Stimulated activated CD8-positive, alpha-beta memory T cell treated with anti-CD3 and anti-CD28 coated beads, Interleukin-4, amount 100 ng/mL, for 1 hour (primary cell): ENCODE measurements at places on chromosomes 12 and 14.

GRCh38 chr14:93112891-93113677, 2.6 kb downstream of the ITPK1 start:
- DNase-seq: peak; percentile 66

DNA sequence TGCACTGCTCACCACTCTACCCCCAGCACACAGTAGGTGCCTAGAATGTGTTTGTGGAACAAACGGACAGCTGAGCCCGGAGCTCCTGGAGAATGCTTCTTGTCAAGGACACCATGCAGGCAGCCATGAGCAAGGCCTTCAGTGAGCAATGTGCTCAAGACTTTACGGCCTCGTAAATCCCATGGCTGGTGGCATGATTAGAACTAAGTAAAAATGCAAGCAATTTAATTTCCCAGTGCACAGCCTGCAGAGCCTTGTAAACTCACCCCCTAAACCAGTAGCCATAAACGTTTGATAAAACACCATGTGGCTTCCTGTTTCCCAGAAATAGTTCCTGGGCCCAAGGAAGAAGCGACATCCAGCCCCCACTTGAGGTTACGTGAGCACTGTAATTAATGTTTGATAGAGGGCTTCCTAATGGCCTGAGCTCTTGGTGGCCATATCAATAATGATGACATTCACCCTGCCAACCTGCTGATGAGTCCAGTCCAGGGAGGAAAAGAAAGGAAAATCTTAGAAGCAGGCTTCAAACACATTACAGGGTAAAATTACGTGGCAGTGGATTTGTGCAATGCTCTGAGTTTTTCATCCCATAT, 36.4 kb upstream of the FICD start:
- no peak for DNase-seq

GRCh38 chr14:74620497-74620921, 8.5 kb upstream of the LTBP2 start:
- no peak for DNase-seq

DNA sequence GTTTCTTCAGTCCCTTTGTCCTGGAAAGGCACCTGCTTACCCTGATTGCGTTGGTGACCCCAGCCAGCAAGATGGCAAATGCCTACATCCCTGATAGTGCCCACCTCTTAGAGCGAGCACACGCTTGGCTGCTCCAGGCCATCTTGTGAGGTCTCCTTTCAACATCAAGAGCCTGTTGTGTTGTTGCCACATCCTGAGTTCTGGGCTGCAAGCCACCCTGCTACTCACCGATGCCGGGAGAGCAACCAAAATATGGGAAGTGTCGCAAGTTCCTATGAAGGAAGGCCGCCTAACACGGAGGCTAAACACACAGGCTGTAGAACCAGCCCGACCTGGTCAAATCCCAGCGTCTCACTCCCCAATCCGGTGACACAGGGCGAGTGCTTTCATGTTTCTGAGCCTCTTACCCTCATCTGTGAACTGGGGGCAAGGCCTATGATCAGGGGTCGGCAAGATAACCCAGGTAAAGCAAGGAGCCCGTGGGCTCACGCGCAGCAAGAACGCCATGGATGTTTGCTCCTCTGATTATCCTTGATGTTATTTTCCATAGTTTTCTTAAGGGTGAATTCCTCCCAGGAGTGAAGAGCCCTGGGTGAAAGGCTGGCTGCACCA, 98.4 kb downstream of the LGMN start:
- no peak for DNase-seq

- DNase-seq: no peak
Observed at GRCh38 chr12:98352218-98352811, 163.1 kb upstream of the TMPO start.

DNA sequence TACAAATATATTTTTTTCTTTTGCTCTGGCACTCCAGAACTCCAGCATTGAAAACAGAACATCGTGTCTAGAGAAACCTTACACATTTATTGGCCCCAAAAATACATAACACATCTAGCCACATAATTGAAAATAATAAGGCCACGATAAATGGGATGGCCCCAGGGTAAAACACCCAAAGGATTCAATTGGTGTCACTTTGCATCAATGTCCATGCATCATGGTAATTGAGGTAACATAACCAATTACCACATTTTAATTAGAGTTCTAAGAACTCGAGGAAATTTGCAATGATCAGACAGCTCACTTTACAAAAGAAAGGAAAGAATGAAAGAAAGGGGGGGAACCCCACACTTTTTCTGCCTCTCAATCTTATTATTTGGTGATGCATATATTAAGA, 151.8 kb upstream of the NPAS3 start:
- no peak for DNase-seq

DNA sequence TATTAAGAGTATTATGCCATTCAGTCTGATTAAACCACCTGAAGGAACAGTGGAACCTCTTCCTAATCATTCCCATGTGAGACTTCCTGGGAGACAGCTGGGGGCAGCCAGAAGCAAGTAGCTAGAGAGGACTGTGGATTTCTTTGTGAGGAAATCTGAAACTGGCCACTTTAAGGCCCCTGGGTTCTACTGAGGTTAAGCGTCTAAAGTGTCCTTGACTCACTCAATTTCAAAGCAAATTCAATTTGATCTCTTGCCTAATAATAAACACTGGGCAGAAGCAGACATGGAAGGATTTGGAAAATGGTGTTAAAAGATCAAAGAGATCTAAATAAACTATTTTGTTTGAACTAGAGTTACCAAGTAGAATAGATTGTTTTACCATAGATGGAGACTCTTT, 909.9 kb downstream of the NRXN3 start:
- DNase-seq: no peak

GRCh38 chr12:120439646-120440247, 1.8 kb downstream of the COX6A1 start:
- DNase-seq: peak; percentile 31

- no peak for DNase-seq
Observed at GRCh38 chr14:104967386-104968152, 10.6 kb downstream of the AHNAK2 start.

- DNase-seq: no peak
Observed at GRCh38 chr12:88638966-88639760, 58.9 kb upstream of the KITLG start.

DNA sequence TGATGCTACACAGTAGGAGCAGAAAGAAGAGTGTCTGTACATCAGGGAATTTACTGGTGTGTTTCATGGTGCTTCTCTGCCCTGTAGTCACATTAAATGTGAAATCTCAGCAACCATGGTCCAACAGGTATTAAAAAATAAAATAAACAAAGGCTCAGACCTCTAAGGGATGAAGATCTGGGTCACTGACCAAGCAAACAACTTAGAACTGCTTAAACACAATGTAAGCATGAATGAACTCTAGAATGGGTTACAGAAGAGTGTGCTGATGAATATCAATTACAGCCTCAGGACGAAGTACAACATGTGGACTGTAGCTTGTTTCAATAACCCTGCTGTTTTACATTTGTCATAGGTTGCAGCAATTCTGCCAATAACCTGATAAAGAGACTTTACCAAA, 47.4 kb downstream of the SLC35F4 start:
- DNase-seq: no peak

DNA sequence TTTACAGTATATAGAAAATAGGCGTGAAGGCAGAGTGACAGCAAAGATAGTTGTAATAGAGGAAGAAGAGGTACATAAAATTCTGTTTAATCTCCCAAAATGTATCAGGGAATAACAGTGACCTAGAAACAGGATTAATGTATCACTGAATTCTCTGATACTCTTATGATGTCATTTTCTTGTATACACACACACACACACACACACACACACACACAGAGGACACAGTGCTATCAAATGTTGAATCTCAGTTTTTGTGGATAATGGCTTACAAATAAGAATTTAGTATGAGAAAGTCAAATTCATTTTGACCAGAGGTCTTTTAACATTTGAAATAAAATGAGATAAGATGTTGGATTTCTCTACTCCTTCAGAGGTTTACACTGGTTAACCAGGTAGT, 4.3 kb upstream of the LRIG3 start:
- DNase-seq: no peak

- no peak for DNase-seq
Observed at GRCh38 chr14:100140452-100141078, 18.9 kb downstream of the DEGS2 start.

DNA sequence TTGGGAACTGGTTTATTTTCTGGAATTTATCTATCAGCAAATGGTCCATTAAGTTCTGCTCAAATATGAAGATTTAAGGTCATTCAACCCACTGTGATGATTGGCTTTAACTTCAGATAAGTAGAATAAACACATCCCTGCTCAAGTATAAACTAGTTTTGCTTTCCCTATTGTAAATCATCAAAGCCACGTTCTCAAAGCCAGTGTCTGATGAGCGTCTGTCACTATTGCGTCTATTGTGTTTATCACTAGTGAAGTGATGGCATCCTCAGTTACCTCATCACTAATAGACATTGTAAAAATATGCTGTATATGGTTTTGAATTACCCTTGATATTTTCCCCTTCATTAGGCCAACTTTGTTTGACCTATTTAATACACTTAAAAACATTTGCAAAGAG, 351.3 kb downstream of the BCAT1 start:
- DNase-seq: no peak

DNA sequence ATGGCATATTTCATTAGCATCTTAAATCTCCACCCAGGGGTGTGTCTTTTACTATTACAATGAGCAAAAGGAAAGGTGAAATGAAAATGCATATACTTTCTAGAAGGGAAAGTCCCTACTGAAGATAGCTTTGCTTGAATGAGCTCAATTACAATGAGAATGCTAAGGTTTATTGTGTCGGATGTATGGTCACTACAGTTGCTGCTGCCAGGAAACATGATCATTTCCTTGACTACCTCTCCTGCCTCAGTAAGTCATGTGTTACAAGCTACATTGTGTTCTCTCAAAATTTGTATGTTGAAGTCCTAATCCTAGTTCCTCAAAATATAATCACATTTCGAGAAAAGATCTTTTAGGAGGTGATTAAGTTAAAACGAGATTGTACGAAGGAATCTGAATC, 322.2 kb downstream of the MDGA2 start:
- DNase-seq: no peak

GRCh38 chr12:130053651-130054069, 108.6 kb upstream of the FZD10 start:
- DNase-seq: no peak

DNA sequence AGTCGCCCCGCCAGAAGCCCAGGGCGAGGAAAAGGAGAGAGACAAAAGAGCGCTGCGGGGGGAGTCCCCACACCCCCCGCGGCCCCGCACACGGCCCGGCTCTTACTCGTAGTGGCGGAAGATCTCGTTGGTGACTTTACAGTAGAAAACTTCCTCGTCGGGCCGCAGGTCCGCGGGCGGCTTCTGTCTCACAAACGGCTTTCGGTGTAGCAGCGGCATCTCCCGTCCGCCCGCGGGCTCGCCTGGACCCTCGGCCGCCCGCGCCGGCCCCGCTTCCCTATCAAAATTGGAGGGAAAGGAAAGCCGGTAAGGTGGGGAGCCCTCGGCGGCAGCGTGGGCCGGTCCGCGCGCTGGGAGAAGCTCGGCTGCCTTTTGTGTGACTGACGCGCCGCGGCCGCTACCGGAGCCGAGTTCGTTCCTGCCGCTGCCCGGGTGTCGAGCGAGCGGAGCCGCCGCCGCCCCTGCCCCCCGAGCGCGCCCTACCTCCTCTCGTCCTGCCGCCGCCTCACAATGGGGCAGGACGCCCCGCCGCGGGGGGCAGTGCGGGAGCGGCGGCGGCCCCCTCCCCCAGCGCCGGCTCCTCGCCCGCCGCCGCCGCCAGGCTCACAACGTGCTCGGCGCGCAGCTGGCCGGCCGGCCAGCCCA, 652 bp downstream of the BAZ1A start:
- DNase-seq: peak; percentile 18

DNA sequence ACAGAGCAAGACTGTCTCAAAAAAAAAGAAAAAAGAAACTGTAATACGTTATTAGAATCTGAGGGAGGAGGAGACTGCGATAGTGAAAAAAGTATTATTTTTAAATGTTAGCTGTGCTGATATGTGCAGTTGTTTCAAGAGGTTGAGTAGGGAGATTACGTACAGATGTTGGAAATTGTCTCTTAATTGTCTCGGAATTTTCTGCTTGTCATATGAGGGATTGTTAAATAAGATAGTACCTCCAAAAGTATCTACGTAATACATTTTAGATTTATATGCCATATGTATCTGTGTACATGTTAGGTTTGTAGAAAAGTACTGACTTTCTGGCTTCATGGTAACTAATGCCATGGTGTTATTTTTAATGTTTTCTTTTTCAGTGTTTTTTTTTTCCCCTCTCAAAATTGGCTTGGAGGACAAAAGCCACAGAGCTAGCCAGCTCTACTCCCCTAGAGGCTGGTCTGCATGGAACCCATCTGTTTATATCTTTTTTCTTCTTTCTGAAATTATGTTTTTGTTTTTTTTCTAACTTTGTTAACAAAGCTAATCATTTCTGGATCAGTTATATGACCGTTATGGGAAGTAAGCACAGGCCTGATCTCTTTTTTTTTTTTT, 3.4 kb downstream of the RIMKLB start:
- DNase-seq: no peak

- DNase-seq: no peak
Observed at GRCh38 chr12:24853588-24853987, 95.3 kb downstream of the BCAT1 start.

DNA sequence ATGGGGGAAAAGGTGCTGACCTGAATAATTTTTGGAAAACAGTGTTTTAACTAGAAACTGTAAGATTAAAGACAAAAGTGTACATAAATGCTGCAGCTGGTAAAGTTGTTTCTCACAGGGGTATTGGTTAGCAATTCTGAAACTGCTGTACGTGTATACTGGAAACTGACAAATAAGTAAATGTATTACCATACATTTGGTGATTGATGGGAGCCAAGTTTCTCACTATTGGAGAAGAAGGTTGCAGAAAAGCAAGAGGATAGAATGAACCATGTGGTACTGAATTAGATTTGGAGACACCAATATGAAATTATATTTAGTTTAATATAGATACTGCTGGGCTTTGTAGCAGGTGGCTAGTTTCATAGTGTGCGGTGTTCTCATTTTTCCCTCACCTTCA, 19.6 kb upstream of the FBXO33 start:
- no peak for DNase-seq

GRCh38 chr12:50404307-50404706, 3.6 kb downstream of the LARP4 start:
- DNase-seq: no peak

- DNase-seq: peak; percentile 2
Observed at GRCh38 chr12:24719293-24719721, 229.6 kb downstream of the BCAT1 start.

- no peak for DNase-seq
Observed at GRCh38 chr12:26713885-26714383, 119.1 kb downstream of the ITPR2 start.

GRCh38 chr14:41457393-41457792, 149.3 kb upstream of the LRFN5 start:
- DNase-seq: no peak

GRCh38 chr14:54211551-54212308, 185.1 kb upstream of the CDKN3 start:
- DNase-seq: no peak

- no peak for DNase-seq
Observed at GRCh38 chr14:79686196-79686595, 525.1 kb downstream of the DIO2 start.
